Sciatic nerve (tissue), 2 donors: ENCODE measurements at places on chromosomes 13 and 19. TPM values are rescaled to one million over a fixed set of nuclear protein-coding genes. Genes with fewer than 3 reads are reported as not detected.
A peak's percentile ranks its signal among the peaks of the same experiment; 100 is the strongest.

Gene NCR1
- total RNA-seq: 0.45 TPM

Gene INSR
- 62.6 TPM for total RNA-seq

Gene MVB12A
- total RNA-seq: 32.1 TPM

Gene CYP2S1
- total RNA-seq: 1.1 TPM

Gene ACP7
- total RNA-seq: 1.6 TPM

Gene MPHOSPH8
- 51.0 TPM for total RNA-seq

Gene DCT
- total RNA-seq: 0.94 TPM

Gene ZNF723
- not detected for total RNA-seq

Gene ANGPTL8
- total RNA-seq: 15.5 TPM

Gene CDX2
- not detected for total RNA-seq

Gene ZNF549
- total RNA-seq: 9.5 TPM

Gene MEDAG
- 73.2 TPM for total RNA-seq

Gene NR2F6
- total RNA-seq: 23.9 TPM

Gene ADAT3
- total RNA-seq: 4.3 TPM

Gene DHX34
- total RNA-seq: 15.2 TPM

Gene RHPN2
- 4.5 TPM for total RNA-seq

Gene ZNF208
- total RNA-seq: 11.7 TPM

Gene TMEM86B
- total RNA-seq: 6.0 TPM

- DNase-seq: no peak
Measured at GRCh38 chr13:56351041-56351440, 789.7 kb upstream of the PRR20A start.

GRCh38 chr13:33210090-33210489 is 75.5 kb downstream of the STARD13 start:
- no peak for DNase-seq

DNA sequence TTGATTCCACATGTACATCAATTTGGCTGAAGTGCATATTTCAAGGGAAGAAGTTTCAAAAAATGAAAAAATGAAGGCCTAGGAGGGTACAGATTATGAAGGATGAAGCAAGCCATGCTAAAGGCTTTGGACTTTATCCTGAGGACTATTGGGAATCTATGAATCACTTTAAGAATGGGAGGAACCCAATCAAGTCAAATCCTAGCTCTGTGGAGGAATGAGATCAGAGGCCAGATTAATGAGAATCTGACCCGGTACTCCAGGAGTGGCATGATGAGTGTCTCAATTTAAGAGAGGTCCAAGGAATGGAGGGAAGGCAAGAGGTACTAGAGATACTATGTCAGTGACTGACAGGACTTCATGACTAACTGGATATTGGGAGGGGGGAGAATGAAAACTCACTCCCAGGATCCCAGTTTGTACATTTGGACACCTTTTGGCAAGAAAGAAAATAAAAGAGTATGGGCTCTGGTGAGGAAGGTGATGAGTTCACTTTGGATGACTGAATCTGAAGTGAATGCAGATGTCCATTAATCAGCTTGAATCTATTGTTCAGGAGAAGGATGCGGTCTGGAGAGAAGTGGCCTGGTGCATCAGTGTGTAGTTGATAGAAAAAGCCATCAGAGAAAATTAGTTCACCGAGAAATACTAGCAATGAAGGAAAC is 349.0 kb downstream of the EFNB2 start:
- DNase-seq: no peak

DNA sequence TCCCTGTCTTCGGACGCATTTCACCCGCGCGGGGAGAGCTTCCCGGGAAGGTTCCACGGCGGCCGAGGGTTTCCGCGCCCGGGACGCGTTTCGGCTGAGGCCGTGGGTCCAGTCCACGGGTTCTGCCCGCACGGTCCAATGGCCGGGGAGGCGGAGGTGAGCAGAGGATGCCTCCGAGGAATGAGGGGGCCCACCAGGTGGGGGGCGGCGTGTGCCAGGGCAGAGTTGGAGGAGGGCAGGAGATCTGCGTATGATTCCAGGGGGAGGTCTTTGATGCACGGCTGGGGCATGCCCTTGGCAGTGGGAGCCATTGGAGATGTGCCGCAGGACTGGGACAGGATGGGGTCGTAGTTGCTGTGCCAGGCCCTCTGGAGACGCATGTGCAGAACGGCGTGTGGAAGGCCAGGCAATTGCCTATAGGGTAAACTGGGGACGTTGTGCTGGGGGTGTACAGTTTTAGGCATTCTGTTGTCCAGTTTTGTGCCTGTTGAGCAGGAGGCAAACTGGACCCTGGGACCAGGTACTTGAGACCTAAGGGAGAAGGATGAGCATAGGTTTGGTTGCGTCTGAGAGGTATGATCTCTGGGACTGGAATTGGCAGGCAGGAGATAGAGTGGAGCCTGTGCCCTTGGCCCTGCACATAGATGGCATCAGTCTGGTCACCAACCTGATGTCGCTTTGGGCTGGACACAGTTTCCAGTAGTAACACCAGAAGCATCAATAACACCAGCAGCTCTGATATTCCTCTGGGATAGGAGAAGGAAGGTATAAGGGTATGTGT is 751 bp downstream of the ZNF584 start:
- DNase-seq: peak; percentile 67

DNA sequence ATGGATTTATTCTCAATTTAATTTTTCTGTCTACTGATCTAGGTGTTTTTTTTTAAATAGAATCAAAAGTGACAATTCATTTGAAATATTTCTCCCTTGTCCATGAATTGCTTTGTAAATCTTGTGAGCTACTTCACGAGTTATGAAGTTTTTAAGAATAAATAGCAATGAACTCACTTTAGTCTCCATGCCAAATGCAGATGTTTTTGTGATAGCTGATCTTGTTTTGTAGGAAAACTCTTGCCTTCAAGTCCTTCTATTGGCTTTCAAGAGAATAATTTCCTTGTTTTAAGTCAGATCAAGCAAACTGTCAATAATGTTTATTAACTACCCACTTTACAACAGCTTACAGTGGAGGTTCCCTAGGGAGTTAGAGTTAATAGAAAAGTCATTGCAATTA is 99.8 kb downstream of the ITGBL1 start:
- no peak for DNase-seq

DNA sequence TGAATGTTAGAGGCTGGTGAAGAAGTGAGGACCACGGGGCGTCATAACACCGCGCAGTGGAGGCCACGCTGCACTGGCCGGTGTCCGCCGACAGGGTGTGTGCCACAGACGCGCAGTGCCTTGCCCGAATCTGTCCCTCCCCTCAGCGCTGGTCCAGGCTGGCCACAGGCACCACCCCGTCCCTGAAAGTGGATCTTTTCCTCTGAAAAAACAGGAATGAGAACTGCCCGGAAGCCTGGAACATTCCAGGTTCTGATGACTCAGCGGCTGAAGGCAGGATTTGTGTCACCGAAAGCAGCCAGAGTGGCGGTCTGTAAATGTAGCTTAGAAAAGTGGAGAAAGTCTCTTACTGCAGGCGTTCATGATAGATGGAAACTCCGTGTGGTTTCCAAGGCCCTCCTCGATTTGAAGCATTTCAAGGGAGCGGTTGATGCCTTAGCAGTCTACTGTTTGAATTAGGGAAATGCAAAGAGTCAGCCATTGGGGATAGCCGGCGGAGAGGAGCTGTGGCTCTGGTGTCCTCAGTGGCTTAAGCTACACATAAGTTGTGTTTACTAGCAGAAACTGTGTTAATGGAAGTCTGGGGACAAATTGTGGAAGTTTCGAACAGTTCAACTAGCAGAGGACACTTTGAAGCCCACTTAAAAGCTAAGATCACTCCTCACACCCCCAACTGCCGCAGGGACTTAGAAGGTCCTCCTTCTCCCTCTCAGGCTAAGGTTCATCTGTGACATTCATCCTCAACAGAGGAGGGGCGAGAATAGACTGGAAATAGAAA is 70.8 kb downstream of the NUFIP1 start:
- DNase-seq: peak; percentile 92

DNA sequence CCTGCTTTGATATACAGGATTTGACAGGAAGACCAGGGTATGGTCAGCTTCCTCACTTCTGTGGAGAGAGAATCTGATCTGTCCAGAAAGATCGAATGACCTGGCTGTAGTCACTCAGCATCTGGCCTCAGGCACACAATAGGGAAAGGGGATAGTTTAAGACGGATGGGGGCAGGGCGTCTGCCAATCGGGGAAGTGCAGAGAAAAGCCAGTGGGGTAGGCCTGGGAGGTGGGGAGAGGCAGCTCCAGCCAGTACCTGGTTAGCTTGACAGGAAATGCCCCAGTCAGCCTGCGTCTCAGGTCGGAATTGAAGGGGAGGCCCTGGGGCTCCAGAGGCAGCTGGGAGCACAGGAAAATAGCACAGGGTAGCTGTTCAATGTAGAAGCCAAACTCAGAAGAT is 12.4 kb downstream of the ZNF444 start:
- DNase-seq: no peak

DNA sequence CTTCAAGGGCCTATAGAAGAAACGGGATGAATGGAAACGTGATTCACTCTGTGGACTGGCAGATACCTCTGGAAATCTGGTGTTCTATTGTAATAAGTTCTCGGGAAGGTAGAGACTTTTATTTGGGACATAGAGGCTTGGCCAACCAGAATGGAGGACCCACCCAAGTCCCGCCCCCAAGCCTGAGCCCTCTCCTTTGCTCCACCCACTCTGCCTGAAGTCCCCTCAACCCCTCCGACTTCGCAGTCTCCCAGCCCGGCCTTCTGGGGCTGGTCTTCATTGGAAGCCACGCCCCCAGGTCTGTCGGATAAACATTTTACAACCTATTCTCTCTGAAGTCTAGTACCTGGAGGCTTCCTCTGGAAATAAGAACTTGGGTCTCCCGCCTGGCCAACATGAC is 16.9 kb downstream of the FBXL12 start:
- DNase-seq: no peak

DNA sequence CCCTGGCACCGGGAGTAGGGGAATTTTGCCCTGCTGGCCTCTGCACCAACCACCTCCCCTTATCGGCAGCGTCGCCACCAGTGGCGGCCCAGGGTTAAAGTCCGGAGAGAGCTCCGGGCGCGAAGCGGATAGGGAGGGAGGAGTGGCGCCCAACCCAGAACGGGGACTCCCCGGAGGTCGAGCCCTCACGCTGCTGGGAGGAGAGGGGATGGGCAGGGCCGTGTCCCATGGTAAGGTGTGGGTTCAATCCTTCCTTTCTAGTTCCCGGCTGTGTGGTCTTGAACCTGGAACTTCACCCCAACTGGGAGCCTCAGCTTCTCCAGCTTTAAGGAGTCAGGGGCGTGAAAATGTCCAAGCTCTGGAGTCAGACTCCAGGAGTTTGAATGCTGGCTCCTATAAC is 23.3 kb upstream of the BCL3 start:
- no peak for DNase-seq

GRCh38 chr13:103004661-103005345 is 61.4 kb downstream of the SLC10A2 start:
- DNase-seq: no peak

DNA sequence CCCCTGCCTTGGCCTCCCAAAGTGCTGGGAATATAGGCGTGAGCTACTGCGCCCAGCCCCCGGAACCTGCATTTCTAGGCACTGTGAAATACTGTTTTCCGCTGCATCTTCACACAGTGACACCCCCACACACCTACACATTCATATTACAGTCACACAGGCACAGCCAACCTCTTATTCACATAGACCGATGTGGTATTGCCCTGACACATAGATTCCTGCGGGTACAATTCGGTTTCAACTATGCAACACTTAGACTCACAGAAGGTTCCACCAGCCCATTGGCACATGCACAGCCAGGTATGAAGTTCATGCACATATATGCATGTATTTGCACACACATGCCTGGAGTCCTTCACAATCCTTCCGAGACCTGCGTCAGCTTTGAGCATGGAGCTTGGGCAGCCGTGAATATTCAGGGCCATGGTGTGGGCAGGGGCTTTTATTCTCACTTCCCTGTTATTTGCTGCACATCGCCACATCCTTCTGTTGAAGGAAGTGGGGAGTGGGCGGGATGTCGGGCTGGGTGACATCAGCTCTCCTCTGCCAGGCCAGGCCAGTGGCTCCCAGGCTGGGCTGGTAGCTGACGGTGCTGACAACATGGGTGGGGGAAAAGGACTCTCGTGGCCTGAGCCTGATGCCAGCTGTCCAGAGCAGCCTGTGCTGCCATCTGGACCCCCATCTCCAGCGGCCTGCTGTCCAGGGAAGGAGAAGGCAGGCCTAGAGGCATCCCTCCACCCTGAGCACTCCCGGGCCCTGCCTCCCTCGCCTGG is 5.4 kb upstream of the CDC37 start:
- no peak for DNase-seq

DNA sequence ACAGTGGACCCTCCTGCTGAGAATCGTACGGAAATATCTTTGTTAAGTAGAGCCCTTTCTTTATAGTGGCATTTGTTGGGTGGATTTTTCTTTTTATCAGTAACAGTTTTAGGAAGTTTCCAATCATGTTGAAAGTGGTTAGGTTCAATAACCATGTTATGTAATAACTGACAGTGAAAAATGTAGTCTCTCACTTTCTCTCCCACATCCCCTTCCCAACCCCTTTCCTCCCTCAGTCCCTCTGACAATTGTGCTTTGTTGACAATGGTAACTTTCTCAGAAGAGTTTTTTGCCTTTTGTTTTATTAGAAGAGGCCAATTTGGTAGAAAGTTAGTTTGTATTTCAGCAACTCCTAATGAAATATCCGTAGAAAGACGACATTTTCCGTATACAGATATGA is 77.8 kb upstream of the SLAIN1 start:
- DNase-seq: no peak

- no peak for DNase-seq
Measured at GRCh38 chr13:20608438-20609020, 41.6 kb downstream of the IFT88 start.

- no peak for DNase-seq
Measured at GRCh38 chr19:16383584-16384161, 59.0 kb downstream of the KLF2 start.

DNA sequence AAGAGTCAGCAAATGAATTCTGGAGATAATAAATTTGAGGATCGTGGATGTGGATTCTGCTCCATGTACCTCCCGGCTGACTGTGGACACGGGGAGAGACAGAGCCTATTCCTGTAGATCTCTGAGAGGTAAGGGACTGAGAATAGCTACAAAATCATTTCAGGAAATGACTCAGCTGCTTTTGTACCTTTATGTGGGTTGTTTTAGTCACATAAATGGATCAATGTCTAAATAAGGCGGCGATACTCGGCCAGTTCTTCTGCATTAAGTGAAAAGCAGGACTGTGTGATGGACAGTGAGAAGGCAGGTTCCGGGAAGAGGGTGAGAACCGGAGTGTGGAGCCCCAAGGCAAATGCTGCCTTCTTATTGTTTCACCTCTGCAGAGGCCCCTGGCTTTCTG is 128.1 kb downstream of the EFNB2 start:
- no peak for DNase-seq

- DNase-seq: no peak
Measured at GRCh38 chr13:58452123-58452623, 820.6 kb downstream of the PCDH17 start.

- no peak for DNase-seq
Measured at GRCh38 chr19:30136611-30137195, 194.7 kb downstream of the URI1 start.
